ENCODE measurements at places on chromosomes 1 and 21.

- no peak for DNase-seq
Observed at GRCh38 chr1:164510435-164510834, 48.5 kb upstream of the PBX1 start.

DNA sequence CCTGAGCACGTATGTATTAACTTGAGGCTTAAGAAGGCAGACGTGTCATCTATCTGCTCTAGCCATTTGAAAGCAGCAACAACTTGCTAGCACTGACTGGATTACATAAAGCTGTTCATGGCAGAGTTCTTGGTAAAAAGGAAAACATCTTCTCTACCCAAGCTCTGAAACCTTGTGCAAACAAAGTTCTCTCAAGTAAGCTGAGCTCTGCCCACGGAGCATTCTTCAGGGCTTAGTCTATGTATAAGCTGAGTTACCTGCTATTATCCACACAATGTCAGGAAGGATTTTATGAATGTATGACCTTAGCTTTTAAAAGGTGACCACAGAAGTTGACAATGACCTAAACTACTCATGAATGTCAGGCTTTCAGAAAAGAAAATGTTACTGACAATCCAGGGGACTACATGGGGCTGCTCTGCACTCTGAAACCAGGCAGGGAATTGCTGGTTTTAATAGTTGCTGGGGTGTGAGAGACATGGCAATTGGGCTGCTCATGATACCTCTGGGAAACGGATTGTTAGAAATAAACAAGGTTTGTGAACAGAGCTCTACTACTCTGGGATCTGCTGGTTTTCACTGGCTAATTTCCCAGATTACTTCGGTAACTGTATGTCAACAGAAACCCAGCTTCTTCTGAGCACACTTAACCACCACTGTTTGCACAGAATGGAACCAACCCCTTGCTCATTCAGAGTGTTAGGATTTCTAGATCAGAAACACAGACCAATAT, 29.6 kb upstream of the CCN1 start:
- no peak for DNase-seq

DNA sequence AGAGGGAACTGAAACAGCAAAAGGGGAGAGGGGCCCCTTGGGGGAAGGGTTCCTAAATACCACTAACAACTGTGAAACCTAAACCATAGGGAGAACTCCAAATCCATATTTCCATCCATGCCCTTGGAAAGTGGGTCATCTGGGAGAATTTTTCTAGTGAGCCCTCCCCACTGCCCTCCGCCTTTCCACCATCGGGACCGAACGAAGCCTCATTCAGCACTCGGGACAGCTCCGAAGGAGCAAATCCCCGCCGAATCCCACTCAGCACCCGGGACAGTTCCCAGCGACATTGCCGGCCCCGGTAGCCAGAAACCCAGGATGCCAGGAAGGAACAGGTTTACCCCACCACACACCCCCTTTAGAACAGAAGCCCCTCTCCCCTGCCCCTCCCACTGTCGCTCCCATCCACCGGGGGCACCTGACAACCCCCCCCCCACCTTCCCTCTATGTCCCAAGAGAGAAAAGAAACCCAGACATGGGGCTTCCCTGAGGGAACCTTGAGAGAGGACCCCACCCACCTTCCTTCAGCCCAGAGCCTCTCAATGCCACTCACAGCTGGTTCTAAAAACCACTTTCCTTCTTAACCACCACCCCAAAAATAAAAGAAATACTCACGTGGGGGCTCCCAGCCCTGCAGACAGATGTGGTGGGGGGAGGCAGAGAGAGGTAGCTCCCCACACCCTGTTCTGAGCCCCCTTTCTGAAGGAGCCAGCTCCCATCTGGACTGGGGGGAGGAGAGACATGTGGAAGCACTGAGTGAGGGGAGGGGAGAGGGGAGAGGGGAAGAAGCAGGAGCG, 4.5 kb downstream of the DLGAP3 start:
- DNase-seq = peak; percentile 8

DNA sequence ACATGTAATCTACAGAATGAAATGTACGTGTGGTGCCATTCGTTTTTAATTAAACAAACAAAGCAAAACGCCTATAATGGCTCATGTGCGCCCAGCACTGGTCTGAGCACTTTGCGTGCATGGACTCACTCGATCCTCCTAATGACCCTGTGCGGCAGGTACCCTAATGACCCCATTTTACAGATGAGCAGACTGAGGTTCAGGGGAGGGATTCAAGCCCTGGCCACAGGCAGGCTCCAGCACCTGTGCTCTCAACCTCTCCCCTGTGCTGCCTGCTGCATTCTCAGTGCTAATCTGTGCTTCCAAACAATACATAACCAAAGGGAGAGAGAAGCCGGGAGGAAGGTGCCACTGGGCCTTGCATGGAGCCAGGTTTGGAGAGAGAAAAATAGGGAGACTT, 124.2 kb upstream of the ZBTB40 start:
- DNase-seq = no peak

GRCh38 chr1:216015116-216015515, 408.1 kb downstream of the USH2A start:
- no peak for DNase-seq
